ENCODE measurements at places on chromosomes 5 and 9. TPM values are rescaled to one million over a fixed set of nuclear protein-coding genes. Genes with fewer than 3 reads are reported as not detected.

The CXCL14 gene
- total RNA-seq = not detected

The MLANA gene
- not detected for total RNA-seq

The MAP1B gene
- total RNA-seq = 0.12 TPM

The CDC26 gene
- total RNA-seq = 26.3 TPM

The LRRTM2 gene
- total RNA-seq = not detected

The UBQLN1 gene
- total RNA-seq = 141 TPM

The OR1J2 gene
- 0.42 TPM for total RNA-seq

The PDLIM4 gene
- not detected for total RNA-seq

DNA sequence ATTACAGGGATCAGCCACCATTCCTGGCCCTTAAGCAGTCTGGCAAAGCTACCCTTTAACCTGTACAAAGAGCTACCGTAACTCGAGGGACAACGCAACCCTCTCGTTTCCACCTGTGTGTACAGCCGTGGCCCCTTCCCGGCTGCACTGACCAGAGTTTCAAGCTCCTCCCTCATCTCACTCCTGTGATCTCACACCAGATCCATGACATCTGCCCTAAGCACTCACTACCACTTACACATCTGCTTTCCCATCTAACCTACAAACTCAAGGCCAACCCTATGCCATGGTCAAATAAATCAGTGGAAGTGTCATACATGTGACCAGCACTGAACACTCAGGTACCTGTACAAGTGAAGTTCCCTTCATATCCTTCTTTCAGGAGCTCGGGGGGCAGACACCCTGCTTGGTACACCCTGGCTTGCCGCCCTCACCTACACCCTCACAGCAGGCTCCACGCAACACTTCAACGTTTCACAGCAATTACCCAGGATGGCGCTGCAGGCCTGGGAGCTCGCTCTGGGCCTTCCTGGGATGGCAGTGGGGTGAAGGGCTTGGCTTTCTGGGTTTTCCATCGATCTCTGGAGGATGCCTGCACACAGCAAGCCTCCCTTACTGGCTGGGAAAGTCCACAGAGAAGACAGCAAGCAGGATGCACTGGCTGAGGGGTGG is 61.7 kb downstream of the PRRT1B start:
- H3K27ac ChIP-seq = no peak overlapping the region
- peaks cover 94% of the 10 kb centered on the region for H3K36me3 ChIP-seq
- no peaks in the 10 kb centered on the region for H3K27me3 ChIP-seq
- no peak for DNase-seq
- no peaks in the 10 kb centered on the region for H3K4me1 ChIP-seq
- H3K4me3 ChIP-seq = no peak overlapping the region

DNA sequence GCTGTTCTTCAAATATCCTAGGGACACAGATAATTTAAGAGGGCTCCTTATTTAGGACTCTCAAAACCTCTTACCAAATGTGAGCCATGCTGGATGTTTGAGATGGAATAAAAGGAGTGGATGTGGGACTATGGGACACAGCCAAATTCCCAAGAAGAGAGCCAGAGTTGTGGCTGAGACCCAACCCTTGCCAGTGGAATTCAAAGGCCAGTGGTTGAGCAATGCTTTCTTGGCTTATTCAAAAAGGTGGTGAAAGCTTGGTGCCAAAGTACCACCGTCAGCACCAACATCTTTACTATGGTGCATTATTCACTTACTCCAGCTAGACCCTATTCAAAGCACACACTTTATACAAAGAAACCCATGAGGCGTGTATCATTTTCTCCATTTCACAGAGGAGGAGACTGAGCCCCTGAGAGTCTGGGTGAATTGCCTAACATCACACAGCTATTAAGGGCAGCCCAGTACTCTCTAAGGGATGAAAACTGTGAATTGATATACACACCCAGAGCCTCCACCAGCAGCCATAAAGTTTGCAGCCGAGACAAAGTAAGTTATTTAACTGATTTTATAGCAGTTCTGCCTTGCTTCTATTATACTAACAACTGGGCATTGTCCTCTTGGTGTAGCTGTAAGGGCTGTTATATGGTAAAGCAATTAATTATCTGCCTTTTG is 391.7 kb downstream of the ACTL7B start:
- H3K27me3 ChIP-seq = no peaks in the 10 kb centered on the region
- no peak overlapping the region for H3K4me3 ChIP-seq
- no peak overlapping the region for H3K27ac ChIP-seq
- no peaks in the 10 kb centered on the region for H3K4me1 ChIP-seq

- H3K27ac ChIP-seq = peak overlapping the region; percentile 84
- DNase-seq = peak; percentile 56
- H3K36me3 ChIP-seq = peaks cover 14% of the 10 kb centered on the region
- peak overlapping the region; percentile 76 for H3K4me3 ChIP-seq
- peaks cover 17% of the 10 kb centered on the region for H3K4me1 ChIP-seq
Observed at GRCh38 chr5:160118349-160119141, 705 bp downstream of the PWWP2A start.

- H3K27ac ChIP-seq = no peak overlapping the region
- no peaks in the 10 kb centered on the region for H3K27me3 ChIP-seq
- DNase-seq = no peak
- H3K4me3 ChIP-seq = no peak overlapping the region
- H3K4me1 ChIP-seq = peaks cover 80% of the 10 kb centered on the region
Observed at GRCh38 chr9:93129691-93130500, 4.2 kb downstream of the NINJ1 start.

GRCh38 chr5:138111937-138112336 is 27.3 kb downstream of the NME5 start:
- DNase-seq = no peak
- H3K27me3 ChIP-seq = peaks cover 2% of the 10 kb centered on the region
- no peaks in the 10 kb centered on the region for H3K36me3 ChIP-seq
- no peaks in the 10 kb centered on the region for H3K4me1 ChIP-seq
- no peak overlapping the region for H3K4me3 ChIP-seq

DNA sequence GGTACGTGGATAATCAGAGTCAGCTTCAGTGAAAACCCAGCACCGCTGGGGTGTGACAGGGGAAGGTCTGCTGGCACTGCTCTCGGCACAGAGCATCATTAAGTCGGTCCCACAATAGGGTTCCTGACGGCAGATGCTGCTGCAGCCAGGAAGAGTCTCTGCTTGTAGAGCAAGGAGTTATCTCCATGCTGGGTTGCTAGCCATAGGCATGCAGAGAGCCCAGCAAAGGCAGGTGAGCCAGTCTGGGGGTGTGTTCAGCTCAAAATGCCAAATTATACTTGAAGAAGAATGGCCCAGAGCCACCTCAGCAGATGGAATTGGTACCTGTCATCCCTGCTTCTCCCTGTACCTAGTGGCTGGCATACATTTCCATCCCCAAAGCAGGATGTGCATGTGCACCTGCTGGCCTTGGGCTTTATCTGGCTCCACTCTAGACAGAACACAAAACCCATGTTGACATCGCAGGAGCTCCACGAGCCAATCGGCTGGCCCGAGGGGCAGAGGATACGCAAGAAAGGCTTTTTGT is 100.8 kb downstream of the WDR41 start:
- H3K27me3 ChIP-seq = no peaks in the 10 kb centered on the region
- no peak overlapping the region for H3K4me3 ChIP-seq
- no peak for DNase-seq
- no peak overlapping the region for H3K27ac ChIP-seq
- H3K36me3 ChIP-seq = no peaks in the 10 kb centered on the region
- no peaks in the 10 kb centered on the region for H3K4me1 ChIP-seq

- peaks cover 80% of the 10 kb centered on the region for H3K36me3 ChIP-seq
- no peak overlapping the region for H3K4me3 ChIP-seq
- H3K27me3 ChIP-seq = no peaks in the 10 kb centered on the region
- DNase-seq = no peak
- H3K27ac ChIP-seq = no peak overlapping the region
Observed at GRCh38 chr9:32463500-32464293, 62.3 kb downstream of the RIGI start.
